ENCODE measurements at places on chromosomes 12 and 14. TPM values are rescaled to one million over a fixed set of nuclear protein-coding genes. Genes with fewer than 3 reads are reported as not detected.

GRCh38 chr14:38420048-38420447 lies 164.2 kb upstream of the CLEC14A start:
- DNase-seq, result no peak
- no peaks in the 10 kb centered on the region for H3K27me3 ChIP-seq
- H3K27ac ChIP-seq, result no peak overlapping the region
- no peaks in the 10 kb centered on the region for H3K36me3 ChIP-seq

DNA sequence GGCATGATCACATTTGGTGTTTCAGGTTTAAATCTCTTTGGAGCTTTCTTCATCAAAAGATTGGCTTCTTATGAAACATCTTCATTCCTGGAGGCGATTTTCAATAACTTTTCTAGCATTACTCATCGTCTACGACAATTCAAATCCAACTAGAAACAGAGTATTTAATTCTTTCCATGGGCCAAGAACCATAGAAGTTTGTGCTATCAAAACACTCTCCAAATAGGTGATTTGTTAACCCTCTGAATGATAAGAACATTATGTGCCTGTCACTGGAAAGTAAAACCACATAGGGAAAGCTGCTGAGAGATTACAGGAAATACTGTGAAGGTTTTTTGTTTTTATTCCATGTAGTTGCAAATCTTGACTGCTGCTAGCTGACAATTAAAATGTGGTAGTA lies 6.9 kb upstream of the DCN start:
- no peaks in the 10 kb centered on the region for H3K27me3 ChIP-seq
- H3K36me3 ChIP-seq, result no peaks in the 10 kb centered on the region
- no peak for DNase-seq
- H3K4me3 ChIP-seq, result no peak overlapping the region

DNA sequence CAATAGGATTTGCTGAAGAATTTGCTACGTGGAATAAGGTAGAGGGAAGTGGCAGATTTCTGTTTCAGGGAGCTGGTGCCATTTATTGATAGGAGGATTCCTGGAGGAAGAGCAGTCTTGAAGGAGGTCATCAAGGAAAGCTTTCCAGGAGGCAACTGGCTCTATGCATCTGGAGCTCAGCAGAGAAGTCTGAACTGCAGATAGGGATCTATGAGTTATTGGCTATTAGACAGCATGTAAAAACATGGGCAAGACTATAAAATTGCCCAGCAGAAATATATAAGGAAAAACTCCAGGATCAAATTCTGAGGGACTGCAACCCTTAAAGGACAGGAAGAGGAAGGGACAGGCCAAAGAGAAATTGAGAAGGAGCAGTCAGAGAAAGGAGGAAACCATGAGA lies 8.9 kb upstream of the RAP1B start:
- no peak for DNase-seq
- no peak overlapping the region for H3K27ac ChIP-seq
- no peak overlapping the region for H3K4me3 ChIP-seq
- H3K4me1 ChIP-seq, result no peaks in the 10 kb centered on the region
- no peaks in the 10 kb centered on the region for H3K27me3 ChIP-seq

GRCh38 chr12:46983959-46984841 lies 95.2 kb upstream of the PCED1B start:
- no peaks in the 10 kb centered on the region for H3K27me3 ChIP-seq
- no peaks in the 10 kb centered on the region for H3K36me3 ChIP-seq
- no peak overlapping the region for H3K4me3 ChIP-seq
- DNase-seq, result no peak

DNA sequence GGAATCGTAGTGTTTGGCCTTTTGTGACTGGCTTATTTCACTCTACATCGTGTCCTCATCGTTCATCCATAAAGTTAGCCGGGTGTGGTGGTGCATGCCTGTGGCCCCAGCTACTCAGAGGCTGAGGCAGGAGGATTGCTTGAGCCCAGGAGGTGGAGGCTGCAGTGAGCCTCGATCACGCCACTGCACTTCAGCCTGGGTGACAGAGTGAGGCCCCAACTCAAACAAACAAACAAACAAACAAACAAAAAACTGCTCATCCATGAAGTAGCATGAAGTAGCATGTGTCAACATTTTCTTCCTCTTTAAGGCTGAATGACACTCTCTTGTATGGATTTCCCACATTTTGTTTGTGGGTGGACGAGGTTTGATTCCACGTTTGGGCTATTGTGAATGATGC lies 44.0 kb upstream of the MEG3 start:
- no peaks in the 10 kb centered on the region for H3K27me3 ChIP-seq
- no peak overlapping the region for H3K27ac ChIP-seq
- peak; percentile 17 for DNase-seq
- H3K4me3 ChIP-seq, result no peak overlapping the region
- H3K4me1 ChIP-seq, result no peaks in the 10 kb centered on the region

GRCh38 chr12:48717252-48717695 lies 767 bp upstream of the CCNT1 start:
- H3K4me1 ChIP-seq, result no peaks in the 10 kb centered on the region
- peak overlapping the region; percentile 81 for H3K4me3 ChIP-seq
- no peak for DNase-seq
- H3K36me3 ChIP-seq, result no peaks in the 10 kb centered on the region

DNA sequence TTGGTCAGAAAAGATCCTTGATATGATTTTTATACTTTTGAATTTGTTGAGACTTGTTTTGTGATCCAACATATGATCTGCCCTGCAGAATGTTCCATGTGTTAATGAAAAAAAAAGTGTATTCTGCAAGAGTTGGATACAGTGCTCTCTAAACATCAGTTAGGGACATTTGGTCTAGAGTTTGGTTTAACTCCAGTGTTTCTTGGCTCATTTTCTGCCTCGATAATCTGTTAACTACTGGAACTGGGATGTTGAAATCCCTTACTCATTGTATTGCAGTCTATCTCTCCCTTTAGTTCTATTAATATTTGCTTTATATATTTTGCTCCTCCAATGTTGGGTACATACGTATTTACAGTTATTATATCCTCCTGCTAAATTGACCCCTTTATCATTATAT lies 18.3 kb upstream of the TXNRD1 start:
- H3K4me1 ChIP-seq, result no peaks in the 10 kb centered on the region
- no peak overlapping the region for H3K4me3 ChIP-seq
- no peak overlapping the region for H3K27ac ChIP-seq
- no peaks in the 10 kb centered on the region for H3K27me3 ChIP-seq
- no peaks in the 10 kb centered on the region for H3K36me3 ChIP-seq

- H3K4me1 ChIP-seq, result no peaks in the 10 kb centered on the region
- H3K27ac ChIP-seq, result peak overlapping the region; percentile 27
- no peaks in the 10 kb centered on the region for H3K27me3 ChIP-seq
- no peak overlapping the region for H3K4me3 ChIP-seq
Observed at GRCh38 chr14:63901434-63902085, 48.8 kb downstream of the SYNE2 start.

- H3K36me3 ChIP-seq, result no peaks in the 10 kb centered on the region
- no peaks in the 10 kb centered on the region for H3K27me3 ChIP-seq
- peak overlapping the region; percentile 73 for H3K27ac ChIP-seq
- no peaks in the 10 kb centered on the region for H3K4me1 ChIP-seq
Observed at GRCh38 chr14:50860478-50861086, 11.3 kb upstream of the ABHD12B start.

DNA sequence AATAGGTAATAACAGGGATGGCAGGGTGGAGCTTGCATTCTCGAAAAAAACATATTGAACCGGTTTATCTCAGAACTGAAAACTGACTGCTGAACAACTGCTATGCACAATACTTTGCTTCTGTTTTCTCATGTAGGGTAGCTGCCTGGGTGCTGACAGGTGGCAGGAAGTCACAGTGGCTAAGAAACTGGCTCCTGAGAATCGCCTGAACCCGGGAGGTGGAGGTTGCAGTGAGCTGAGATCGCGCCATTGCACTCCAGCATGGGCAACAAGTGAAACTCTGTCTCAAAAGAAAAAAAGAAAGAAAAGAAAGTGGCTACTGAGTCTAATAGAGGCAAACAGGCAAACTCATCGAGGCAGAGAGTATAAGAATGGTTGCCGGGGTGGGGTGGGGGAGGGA lies 113.1 kb downstream of the CCDC60 start:
- H3K36me3 ChIP-seq, result no peaks in the 10 kb centered on the region
- H3K27ac ChIP-seq, result no peak overlapping the region
- H3K4me3 ChIP-seq, result no peak overlapping the region
- no peaks in the 10 kb centered on the region for H3K4me1 ChIP-seq
- DNase-seq, result no peak
- no peaks in the 10 kb centered on the region for H3K27me3 ChIP-seq

DNA sequence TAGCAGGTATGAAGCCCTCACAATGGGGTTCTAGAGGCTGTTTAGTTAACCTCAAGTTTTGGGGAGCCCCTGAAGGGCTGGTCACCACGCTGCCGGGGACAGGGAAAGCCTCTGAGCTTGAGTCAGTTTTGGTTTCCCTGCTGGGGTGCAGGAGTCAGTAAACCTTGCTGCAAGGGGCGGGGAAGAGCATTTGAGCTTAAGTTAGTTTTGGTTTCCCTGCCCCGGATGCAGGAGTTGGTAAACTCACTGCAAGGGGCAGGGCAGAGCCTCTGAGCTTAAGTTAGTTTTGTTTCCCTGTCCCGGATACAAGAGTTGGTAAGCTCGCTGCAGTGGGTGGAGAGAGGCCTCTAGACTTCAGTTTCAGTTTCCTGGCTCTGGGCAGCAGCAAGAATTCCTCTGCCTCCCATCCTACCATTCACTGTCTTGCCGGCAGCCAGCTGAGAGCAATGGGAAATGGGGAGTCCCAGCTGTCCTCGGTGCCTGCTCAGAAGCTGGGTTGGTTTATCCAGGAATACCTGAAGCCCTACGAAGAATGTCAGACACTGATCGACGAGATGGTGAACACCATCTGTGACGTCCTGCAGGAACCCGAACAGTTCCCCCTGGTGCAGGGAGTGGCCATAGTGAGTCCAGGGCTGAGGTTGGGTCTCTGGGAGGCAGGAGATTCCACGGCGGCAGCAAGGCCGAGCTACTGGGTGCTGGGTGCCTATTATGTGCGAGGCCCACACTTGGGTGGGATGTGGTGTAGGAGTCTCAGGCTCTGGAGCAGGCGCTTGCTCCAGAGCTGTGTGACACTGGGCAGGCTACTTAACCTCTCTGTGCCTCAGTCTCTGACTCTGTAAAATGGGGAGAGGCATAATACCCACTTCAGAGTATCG lies at the start of gene OAS2:
TSS of gene OAS2 (plus strand) at position 357 of the 878 bp plus-strand sequence. CDS start at position 447, 90 bp downstream.
- peaks cover 5% of the 10 kb centered on the region for H3K4me1 ChIP-seq
- DNase-seq, result peak; percentile 61
- H3K27me3 ChIP-seq, result no peaks in the 10 kb centered on the region
- H3K4me3 ChIP-seq, result peak within 1 kb of the TSS; percentile 56

DNA sequence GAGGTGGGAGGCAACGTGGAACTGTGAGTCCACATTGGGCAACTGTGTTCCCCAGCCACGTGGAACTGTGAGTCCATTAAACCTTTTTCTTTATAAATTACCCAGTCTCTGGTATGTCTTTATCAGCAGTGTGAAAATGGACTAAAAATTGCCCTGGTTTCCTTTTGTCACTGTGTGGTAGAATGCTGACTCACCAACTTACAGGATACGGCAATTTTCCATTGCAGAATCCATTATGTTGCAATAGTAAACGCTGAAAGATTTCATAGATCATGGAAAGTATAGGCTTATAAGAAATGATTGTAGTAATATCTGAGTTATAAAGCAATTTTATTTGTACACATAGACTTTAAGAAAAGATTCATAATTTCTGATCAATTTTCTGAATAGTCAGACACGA lies 93.0 kb downstream of the GTF2A1 start:
- no peak overlapping the region for H3K4me3 ChIP-seq
- H3K36me3 ChIP-seq, result no peaks in the 10 kb centered on the region
- H3K27ac ChIP-seq, result no peak overlapping the region
- H3K27me3 ChIP-seq, result no peaks in the 10 kb centered on the region
- no peak for DNase-seq

DNA sequence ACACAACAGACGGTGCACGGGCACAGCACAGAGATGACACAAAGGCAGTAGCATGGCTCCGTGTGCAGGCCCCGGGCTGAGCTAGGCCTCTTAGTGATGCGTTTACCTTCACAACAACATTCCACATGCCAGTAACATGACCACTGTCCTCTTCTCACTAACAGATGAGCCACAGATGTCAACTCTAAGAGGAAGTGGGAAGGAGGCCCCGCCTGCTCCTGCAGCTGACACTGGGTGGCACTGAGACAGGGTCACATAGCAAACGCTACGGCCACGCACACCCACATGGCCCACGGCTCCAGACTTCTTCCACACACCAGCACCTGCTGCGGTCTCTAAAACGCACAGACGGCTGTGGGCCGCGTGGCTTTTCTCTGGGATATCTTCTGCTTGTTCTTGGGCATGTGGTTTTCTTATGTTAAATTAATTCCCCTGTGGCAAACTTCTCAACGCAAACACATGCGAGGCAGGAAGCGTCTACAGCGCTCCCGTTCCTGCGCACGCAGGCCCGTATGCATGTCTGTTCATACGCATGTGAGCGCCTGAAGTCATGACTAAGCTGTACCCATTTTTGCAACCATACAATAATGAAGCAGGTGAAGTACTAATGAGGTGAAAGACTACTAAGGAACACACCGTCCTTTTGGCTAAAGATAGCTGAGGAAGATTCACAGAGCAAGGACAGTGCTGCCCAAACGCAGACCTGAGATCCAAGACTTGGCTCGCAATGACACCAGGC lies 26.8 kb downstream of the AMN start:
- no peak overlapping the region for H3K4me3 ChIP-seq
- no peak for DNase-seq
- H3K27ac ChIP-seq, result no peak overlapping the region
- H3K4me1 ChIP-seq, result no peaks in the 10 kb centered on the region

- H3K27me3 ChIP-seq, result no peaks in the 10 kb centered on the region
- no peaks in the 10 kb centered on the region for H3K36me3 ChIP-seq
- DNase-seq, result no peak
- no peak overlapping the region for H3K27ac ChIP-seq
Observed at GRCh38 chr12:94588346-94588745, 62.0 kb downstream of the TMCC3 start.

GRCh38 chr14:105421723-105422615 lies 2.3 kb downstream of the MTA1 start:
- DNase-seq, result no peak
- peaks cover 17% of the 10 kb centered on the region for H3K4me1 ChIP-seq
- no peaks in the 10 kb centered on the region for H3K27me3 ChIP-seq
- H3K36me3 ChIP-seq, result no peaks in the 10 kb centered on the region

- H3K27me3 ChIP-seq, result no peaks in the 10 kb centered on the region
- no peak overlapping the region for H3K4me3 ChIP-seq
- no peaks in the 10 kb centered on the region for H3K36me3 ChIP-seq
Observed at GRCh38 chr12:11732023-11732422, 82.5 kb downstream of the ETV6 start.

DNA sequence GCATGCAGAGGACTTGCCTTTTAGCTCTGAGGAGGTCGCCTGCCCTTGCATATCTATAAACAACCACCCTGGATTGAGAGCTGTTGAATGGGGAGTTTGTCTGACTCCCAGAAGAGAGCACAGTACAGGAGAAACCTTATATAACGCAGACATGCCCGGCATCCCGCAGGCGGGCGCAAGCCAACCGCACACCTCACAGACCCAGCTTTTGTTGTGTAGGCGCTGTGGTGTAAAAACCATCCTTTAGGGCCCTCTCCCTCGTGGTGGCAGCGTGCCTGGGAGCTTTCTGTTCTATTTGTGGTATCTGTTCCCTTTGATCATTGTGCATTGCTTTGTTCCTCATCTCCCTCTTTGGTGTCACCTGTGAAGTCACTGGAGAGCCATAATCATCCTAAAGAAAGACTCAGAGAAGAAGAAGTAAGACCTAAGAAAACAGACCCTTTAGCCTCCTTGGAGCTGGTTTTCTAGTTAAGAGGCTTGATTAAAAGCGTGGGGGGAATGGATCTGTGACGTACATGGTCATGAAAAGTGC lies 77.7 kb downstream of the ETV6 start:
- peak overlapping the region; percentile 39 for H3K27ac ChIP-seq
- peaks cover 35% of the 10 kb centered on the region for H3K4me1 ChIP-seq
- no peak for DNase-seq
- no peaks in the 10 kb centered on the region for H3K36me3 ChIP-seq

Gene CLMN
- 73.6 TPM for total RNA-seq

Gene CLEC14A
- total RNA-seq, result 11.9 TPM

Gene ACSS3
- total RNA-seq, result 32.6 TPM

Gene PRPH
- 2.0 TPM for total RNA-seq

Gene TAS2R19
- 10.1 TPM for total RNA-seq

Gene POTEM
- not detected for total RNA-seq

Data from breast epithelium (tissue), 4 donors.